ENCODE measurements at places on chromosomes 12 and 14. TPM values are rescaled to one million over a fixed set of nuclear protein-coding genes. Genes with fewer than 3 reads are reported as not detected.

Gene LGR5
- 0.35 TPM for total RNA-seq

Gene RERG
- total RNA-seq = 19.6 TPM

Gene TMEM263
- total RNA-seq = 32.6 TPM

- no peak overlapping the region for H3K27ac ChIP-seq
- no peaks in the 10 kb centered on the region for H3K36me3 ChIP-seq
- no peak for DNase-seq
- H3K27me3 ChIP-seq = no peaks in the 10 kb centered on the region
Measured at GRCh38 chr14:59830338-59830734, 40.2 kb downstream of the RTN1 start.

DNA sequence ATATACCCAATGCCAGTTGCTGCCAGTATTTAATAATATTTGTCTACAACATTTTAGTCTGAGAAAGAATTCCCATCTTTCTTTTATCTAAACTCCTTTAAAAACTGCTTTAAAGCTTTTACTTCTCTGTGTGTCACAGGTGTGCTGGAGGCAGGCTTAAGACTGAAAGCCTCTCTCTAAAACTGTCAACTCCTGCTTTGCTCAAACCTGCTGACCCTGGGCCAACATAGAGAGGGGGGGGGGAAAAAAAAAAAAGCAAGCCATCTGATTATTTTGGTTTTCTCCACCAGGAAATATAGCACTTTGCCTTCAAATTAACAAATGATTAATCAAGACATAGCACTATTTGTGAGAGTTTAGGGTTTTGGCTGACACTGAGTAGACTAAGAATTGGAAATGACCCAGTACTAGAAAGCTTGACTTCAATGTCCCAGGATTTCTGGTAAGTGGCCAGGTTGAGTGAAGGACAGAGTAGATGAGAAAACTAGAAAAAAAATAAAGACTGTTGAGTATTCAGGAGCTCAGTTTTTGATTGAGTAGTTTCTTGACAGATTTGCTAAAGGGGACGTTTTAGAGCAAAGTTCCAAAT is 357.0 kb upstream of the FLRT2 start:
- no peak overlapping the region for H3K27ac ChIP-seq
- no peaks in the 10 kb centered on the region for H3K27me3 ChIP-seq
- no peak overlapping the region for H3K4me3 ChIP-seq
- H3K36me3 ChIP-seq = no peaks in the 10 kb centered on the region

GRCh38 chr14:52960627-52961026 is 9.8 kb upstream of the FERMT2 start:
- H3K4me3 ChIP-seq = no peak overlapping the region
- no peaks in the 10 kb centered on the region for H3K36me3 ChIP-seq
- H3K4me1 ChIP-seq = peaks cover 12% of the 10 kb centered on the region
- peak overlapping the region; percentile 3 for H3K27ac ChIP-seq
- DNase-seq = no peak

- H3K4me1 ChIP-seq = peaks cover 17% of the 10 kb centered on the region
- no peaks in the 10 kb centered on the region for H3K27me3 ChIP-seq
- H3K27ac ChIP-seq = no peak overlapping the region
- no peak overlapping the region for H3K4me3 ChIP-seq
Measured at GRCh38 chr12:62784576-62784975, 150.4 kb downstream of the PPM1H start.

DNA sequence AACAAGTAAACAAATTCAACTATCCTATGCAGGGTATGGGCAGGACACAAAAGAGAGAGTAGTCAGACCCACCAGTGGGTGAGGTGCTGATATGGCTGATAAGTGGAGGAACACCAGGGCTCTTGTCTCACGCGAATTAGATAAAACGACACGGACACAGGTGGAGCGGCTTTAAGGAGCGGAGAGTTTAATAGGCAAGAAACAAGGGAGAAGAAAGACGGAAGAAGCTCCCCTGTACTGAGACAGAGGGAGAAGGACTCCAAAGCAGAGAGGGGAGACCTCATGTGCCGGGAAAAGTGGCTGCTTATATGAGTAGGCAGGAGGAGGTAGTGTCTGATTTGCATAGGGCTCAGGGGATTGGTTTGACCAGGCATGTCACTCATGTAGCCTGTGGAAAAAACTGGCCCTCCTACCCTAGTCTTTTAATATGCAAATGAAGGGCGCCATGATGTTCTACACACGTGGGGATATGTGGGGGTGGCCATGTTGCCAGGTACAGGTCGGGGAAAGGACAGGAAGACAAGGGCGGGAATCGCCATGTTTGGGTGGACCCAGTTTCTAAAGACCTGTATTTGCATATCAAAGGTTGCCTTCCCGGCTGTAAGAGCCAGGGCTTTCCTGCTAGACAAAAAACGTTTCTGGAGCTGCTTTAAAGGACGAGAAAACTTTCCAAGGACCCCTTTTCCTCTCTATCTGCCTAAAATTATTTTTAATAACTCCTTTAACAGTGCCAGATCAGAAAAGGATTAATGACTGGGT is 28.8 kb downstream of the RPGRIP1 start:
- H3K27me3 ChIP-seq = no peaks in the 10 kb centered on the region
- peak overlapping the region; percentile 41 for H3K4me3 ChIP-seq
- DNase-seq = peak; percentile 85
- H3K36me3 ChIP-seq = no peaks in the 10 kb centered on the region

DNA sequence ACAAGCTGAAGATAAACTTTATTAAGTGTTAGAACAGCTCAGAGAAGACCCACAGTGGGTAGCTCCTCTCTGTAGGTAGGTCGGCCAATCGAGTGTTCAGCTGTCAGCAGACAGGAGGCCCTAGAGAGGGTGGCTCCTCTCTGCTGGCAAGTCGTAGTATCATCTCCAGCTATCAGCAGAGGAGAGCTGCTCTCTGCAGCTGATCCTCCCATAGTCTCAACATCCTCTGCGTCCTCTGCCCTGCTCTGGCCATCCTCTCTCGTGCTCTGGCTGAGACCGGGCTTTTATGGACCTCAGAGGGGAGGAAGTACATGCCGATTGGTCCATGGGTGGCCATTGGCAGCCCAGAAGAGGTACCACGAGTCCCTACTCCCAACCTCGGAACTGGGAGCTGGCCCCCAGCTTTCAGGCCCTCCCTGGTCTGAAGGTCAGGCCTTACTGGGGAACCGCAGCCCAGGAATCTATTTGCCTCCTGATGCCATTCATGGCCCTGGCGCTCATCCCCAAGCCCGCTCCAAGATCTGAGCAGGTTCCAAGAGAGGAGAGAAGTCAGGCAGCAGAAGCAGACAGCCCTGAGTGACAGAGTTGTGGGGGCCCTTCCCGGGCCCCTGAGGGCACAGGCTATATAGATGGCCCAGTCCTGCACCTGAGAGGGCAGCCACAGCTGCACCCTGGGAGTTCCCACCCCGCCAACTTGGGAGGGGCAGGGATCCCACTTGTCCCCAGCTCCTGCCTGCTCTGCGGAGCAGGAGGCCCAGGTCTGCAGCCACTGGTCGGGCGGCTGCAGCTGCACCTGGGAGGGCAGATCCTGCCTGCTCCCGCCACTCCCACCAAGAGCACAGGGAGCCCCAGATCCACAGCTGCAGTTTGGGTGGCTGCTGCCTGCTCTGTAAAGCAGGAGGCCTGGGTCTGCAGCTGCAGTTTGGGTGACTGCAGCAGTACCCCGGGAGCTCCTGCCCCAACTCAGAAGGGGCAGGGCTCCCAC is 3.5 kb upstream of the PWP1 start:
- H3K4me3 ChIP-seq = no peak overlapping the region
- no peaks in the 10 kb centered on the region for H3K36me3 ChIP-seq
- H3K27me3 ChIP-seq = peaks cover 5% of the 10 kb centered on the region
- peaks cover 4% of the 10 kb centered on the region for H3K4me1 ChIP-seq
- H3K27ac ChIP-seq = no peak overlapping the region

DNA sequence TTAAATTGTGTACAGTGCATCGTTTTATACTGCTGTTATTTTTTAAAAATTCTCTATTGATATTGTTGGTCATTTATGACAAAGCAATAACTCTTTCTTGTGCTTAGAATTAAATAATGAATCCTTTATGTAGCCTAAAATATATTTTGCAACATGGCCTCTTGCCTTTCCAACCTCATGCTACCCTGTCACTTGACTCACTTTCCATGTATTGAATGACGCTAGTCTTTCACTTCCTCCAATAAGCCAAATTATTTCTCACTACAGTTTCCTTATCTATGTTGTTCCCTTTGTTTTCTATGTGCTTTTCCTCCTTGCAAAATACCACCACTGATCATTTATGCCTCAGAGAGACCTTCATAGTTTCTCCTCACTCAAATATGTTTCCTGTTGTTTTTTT is 16.3 kb upstream of the EPYC start:
- no peak overlapping the region for H3K27ac ChIP-seq
- no peaks in the 10 kb centered on the region for H3K36me3 ChIP-seq
- no peak overlapping the region for H3K4me3 ChIP-seq
- DNase-seq = no peak
- H3K27me3 ChIP-seq = no peaks in the 10 kb centered on the region

GRCh38 chr14:36069535-36069900 is 107.0 kb downstream of the PTCSC3 start:
- DNase-seq = no peak
- H3K4me3 ChIP-seq = no peak overlapping the region
- peak overlapping the region; percentile 47 for H3K27ac ChIP-seq
- no peaks in the 10 kb centered on the region for H3K27me3 ChIP-seq
- H3K36me3 ChIP-seq = no peaks in the 10 kb centered on the region

GRCh38 chr12:107847430-107847829 is 72.9 kb downstream of the ASCL4 start:
- DNase-seq = no peak
- peaks cover 50% of the 10 kb centered on the region for H3K27me3 ChIP-seq
- H3K4me1 ChIP-seq = peaks cover 19% of the 10 kb centered on the region
- no peaks in the 10 kb centered on the region for H3K36me3 ChIP-seq
- H3K4me3 ChIP-seq = no peak overlapping the region

- peak overlapping the region; percentile 70 for H3K27ac ChIP-seq
- H3K4me1 ChIP-seq = peaks cover 78% of the 10 kb centered on the region
- H3K4me3 ChIP-seq = no peak overlapping the region
- no peaks in the 10 kb centered on the region for H3K27me3 ChIP-seq
Measured at GRCh38 chr12:104669089-104669721, 212.5 kb downstream of the CHST11 start.

Measured in upper lobe of right lung (tissue), 1 donor.